ENCODE measurements at places on chromosomes 7 and 10.

DNA sequence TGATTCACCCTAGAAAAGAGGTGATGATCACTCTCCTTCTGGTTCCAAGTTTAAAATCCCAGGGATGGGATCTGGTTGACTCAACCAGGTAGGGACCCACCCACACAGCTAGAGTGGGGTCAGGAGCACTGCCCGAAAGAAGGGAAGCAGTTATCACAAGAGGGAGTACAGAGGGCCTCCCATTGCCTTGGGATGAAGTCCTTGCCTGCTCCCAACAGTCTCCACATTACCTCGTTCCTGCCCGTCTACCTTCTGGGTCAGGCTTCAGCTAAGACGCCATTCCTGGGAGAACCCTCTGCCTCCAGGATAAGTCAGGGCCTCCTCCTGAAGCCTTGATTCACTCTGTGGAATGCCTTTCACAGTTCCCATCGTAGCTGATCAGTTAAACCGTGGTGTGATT, 23.8 kb downstream of the ZMIZ2 start:
- no peak for DNase-seq

DNA sequence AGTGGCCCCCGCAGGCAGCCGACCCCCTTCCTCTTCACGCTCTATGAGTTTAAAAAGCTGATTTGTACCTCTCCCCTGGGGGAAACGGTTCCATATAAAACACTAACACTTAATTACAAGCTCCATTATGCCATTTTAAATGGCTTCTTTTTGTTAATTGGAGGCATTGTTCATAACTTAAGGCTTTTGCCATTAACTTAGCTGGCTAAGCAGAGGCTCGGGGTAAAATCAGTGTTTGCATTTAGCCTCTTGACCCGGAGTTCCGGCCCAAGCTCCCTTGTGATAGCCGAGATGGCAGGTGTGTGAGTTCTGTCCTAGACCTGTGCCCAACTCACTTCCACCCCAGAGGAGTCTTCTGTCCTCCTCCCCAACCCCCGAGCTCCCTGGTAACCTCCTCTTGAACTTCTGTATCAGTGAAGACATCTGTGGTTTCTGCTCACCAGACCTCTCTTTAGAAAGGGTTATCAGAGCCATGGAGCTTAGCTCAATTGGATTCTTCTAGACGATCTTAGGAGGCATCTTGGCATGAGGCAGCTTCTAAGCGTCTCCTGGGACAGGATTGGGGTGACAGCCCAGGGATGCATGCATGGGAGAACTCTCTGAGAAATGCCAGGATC, 34.2 kb upstream of the SH2B2 start:
- DNase-seq, result no peak

GRCh38 chr10:29619241-29619669, 15.5 kb downstream of the SVIL start:
- no peak for DNase-seq

DNA sequence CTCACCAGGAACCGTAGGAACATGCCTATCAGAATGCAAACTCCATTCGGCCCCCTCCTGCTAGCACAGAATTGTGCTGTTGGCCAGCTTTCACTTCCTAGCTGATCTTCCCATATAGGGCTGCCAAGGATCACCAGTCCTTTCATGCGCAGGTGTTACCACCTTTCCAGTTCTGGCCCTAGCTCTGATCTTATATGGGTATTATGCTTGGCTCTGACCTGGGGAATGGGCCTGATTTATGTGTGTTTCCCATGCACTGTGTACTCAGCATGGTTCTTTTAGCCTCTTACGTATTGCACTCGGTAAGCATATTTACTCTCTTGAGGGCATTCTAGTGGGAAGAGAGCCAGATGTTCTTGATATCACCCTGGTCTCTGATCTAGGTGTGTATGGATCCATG, 11.1 kb downstream of the SLC35G1 start:
- no peak for DNase-seq

- DNase-seq, result no peak
Measured at GRCh38 chr10:132786884-132787494, 1.0 kb upstream of the NKX6-2 start.

- no peak for DNase-seq
Measured at GRCh38 chr10:59173414-59173813, 3.0 kb upstream of the PHYHIPL start.

- DNase-seq, result no peak
Measured at GRCh38 chr10:45416603-45417002, 42.6 kb downstream of the ALOX5 start.

DNA sequence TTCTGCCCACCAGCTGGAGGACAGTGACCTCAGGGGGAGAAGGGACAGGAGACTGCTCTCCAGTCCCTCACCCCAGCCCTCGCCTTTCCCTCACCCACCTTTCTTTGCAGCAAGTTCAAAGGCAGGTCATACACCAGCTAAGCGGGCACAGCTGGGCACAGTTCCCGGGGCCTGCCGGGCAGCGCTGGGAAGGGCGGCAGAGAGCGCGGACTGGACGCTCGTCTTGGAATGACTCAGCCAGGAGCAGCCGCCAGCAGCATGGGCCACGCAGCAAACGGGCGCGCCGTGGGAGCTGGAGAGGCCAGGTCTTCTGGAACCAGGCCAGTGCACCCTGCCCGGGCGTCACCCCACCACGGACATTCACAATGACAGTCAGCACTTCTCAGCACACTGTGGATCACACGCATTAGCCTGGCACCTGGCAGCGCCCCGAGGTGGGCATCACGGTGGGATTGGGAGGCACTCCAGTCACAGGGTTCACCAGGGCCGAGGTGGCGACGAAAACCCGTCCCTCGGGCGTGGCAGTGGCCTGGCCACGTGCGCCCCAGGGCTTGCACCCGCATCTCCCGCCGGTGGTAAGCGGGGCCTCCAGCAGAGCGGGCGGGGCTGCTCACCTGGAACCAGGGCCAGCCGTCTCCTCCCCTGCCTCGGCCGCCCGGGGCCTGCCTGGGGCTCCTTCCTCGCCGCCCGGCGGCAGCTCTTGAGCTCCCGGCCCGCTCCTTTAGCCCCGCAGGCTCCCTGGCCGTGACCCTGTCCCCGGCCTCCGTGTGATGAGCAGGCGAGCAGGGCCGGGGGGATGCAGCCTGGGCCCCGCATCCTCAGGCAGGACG, 29.0 kb upstream of the WDFY4 start:
- no peak for DNase-seq

- DNase-seq, result no peak
Measured at GRCh38 chr7:48316768-48317167, 145.5 kb downstream of the ABCA13 start.

GRCh38 chr10:31383810-31384588, 65.0 kb downstream of the ZEB1 start:
- no peak for DNase-seq

- DNase-seq, result no peak
Measured at GRCh38 chr10:119495545-119495944, 47.0 kb downstream of the RGS10 start.

DNA sequence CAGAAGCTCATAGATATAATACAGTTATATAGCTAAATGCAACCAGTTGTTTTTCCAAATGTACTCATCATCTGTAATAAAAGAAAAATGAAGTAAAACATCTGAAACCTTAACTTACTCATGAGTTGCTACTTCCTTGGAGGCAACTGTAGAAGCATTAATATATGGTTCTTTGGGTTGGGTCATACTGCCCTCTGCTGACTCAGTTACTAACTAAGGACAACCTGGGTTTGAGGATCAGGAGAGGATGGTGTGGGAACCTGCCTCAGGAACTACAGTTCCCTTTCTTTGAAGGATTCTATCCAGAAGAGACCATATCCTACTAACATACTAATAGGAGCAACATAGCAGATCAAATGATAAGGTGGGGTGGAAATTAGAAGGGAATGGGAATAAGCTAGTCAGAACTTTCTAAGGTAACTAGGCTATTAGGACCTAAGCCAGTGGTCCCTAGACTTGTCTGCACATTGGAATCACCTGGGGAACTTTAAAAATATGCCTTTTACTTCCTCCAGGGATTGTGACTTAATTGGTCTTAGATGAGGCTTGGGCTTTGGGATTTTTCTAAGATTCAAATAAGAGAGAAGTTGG, 20.7 kb downstream of the COX15 start:
- no peak for DNase-seq

DNA sequence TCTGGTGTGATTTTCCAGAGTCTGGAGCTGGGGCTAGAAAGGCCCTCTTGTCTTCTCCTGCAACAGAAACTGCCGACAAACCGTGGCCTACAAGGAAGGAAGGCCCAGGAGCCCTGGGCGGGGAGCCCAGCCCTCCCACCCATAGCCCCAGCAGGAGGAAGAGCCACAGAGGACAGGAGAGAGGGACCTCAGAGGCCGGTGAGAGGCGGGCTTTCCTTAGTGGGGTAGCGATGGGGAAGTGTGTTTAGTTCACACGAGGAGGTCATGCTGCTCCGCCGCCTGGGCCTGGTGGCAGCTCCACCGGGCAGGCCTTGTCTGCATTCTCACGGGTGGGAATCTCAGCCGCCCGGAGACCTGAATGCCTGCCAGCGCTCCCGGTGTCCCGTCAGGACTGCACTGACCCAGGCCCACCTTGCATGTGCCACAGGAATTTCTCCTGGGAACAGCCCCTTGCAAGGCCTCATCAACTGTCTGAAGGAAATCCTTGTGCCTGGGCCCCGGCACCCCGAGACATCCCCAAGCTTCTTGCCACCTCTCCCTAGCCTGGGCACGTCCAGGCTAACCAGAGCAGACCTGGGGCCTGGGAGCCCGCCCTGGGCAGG, 50.9 kb downstream of the ZNF467 start:
- DNase-seq, result no peak

GRCh38 chr10:69461243-69462025, 10.2 kb downstream of the TSPAN15 start:
- DNase-seq, result no peak

DNA sequence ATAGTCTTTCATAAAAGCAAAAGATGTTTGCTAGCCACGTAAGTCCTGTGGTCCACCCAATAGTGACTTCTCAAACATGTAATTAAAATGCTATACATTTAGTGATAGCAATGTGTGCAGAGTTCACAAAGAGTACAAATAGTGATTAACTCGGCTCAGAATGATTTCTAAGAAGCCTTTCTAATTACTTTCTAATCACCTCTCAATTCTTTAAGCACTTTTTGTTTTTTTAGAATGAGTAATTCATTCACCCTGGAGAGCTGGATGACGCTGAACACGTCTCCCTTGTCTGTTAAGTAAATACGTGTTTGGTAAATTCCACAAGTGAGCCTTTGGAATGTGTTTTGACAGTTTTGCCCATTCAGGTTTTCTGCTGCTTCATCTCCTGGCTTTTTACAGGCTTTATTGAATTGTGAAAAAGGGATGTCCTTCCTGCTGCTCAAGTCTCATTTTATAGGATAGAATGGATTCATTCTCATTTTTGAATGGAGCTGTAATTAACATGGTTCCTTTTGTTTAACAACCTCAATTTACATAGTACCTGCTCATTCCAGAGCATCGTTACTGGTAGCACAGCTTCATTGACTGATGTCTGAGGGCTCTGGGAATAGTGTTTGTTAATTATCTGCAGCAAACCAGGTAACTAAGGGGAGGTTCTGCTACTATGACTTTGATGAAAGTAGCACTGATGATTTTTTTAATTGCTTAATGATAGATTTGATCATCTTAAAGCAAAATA, 212.1 kb downstream of the VTI1A start:
- DNase-seq, result no peak

DNA sequence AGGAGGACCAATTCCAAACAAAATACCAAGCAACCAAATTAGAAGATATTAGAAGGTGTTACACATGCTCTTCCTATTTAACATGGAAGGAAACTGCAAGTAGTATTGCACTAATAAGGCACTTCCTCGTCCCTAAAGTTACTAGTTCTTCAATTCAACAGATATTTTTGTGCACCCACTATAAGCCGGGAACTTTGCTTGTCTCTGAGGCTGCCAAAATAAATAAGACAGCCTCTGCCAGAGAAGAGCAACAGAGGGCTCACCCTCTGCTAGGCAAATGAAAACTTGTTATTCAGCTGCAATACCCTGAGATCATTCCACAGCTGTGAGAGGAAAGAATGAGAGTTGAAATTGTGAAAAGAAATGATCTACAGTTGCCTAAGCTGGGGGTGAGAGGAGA, 37.4 kb upstream of the GSAP start:
- no peak for DNase-seq

GRCh38 chr7:604001-604883, 84.6 kb upstream of the PDGFA start:
- no peak for DNase-seq

DNA sequence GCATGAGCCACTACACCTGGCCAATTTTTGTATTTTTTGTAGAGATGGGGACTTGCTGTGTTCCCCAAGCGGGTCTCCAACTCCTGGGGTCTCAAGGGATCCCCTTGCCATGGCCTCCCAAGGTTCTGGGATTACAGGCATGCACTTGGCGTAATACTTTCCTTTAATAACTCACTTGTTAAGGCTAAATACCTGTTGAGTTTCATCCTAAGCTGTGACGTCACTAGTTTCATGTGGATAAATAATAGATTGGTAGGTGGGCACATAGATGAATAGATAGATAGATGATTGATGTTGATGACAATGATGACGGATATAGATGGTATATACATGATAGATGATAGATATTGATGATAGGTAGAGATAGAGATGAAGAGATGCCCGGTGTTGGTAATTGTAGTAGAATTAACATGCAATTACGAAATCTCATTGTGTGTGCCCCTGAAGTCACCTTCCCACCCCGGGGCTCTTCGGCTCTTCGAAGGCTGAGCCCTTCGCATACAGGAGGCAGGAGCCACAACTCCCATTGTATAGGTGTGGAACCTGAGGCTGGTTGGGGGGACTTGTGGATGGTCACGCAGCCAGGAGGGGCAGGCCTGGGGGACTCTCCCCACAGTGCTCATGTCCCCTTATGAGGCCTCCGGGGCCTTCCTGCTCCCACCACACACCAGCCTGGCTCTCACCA, 2.6 kb downstream of the GRIFIN start:
- DNase-seq, result no peak

- no peak for DNase-seq
Measured at GRCh38 chr7:66699998-66700397, 40.5 kb upstream of the RABGEF1 start.

GRCh38 chr7:120201290-120201689, 71.7 kb upstream of the KCND2 start:
- no peak for DNase-seq

DNA sequence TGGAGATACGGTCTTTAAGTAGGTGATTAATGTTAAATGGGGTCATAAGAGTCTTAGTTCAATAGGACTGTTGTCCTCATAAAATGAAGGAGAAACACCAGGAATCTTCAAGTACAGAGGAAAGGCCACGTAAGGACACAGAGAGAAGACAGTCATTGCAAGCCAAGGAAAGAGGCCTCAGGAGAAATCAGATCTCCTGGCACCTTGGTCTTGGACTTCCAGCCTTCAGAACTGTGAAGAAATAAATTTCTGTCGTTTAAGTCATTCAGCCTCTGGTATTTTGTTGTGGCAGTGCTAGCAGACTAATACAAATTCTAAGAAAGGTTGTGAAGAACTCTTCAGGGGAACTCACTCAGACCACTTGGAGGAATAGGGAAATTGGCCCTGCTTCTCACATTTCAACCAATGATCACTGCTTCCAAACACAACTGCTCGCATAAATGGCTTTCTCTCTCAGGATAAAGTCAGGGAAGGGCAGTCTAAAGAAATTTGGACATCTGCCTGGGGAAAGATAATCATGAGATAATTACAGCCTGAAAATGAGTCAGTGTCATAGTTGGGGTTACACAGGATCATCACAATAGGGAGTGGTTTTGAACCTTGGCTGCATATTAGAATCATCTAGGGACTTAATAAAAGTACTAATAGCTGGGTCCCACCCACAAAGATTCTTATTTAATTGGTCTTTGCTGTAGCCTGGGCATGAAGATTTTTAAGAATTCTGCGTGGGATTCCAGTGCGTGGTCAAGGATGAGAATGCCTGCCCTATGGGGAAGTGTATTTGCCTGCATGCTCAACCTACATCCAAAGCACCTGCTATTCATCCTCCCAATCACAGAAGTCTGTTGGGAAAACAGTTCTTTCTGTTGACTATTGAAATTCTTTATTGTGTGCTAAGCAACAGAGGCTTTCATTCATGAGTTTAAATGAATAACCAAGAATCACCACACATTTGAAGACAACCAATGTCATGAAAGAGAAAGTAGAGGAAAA, 310.6 kb upstream of the PLXDC2 start:
- no peak for DNase-seq

Measured in H9 (cell line).